Activated CD4-positive, alpha-beta T cell treated with anti-CD3 and anti-CD28 coated beads for 1 hour (primary cell): ENCODE measurements at places on chromosomes 6 and 20.

- DNase-seq: no peak
Observed at GRCh38 chr6:162109480-162110050, 618.0 kb downstream of the PRKN start.

DNA sequence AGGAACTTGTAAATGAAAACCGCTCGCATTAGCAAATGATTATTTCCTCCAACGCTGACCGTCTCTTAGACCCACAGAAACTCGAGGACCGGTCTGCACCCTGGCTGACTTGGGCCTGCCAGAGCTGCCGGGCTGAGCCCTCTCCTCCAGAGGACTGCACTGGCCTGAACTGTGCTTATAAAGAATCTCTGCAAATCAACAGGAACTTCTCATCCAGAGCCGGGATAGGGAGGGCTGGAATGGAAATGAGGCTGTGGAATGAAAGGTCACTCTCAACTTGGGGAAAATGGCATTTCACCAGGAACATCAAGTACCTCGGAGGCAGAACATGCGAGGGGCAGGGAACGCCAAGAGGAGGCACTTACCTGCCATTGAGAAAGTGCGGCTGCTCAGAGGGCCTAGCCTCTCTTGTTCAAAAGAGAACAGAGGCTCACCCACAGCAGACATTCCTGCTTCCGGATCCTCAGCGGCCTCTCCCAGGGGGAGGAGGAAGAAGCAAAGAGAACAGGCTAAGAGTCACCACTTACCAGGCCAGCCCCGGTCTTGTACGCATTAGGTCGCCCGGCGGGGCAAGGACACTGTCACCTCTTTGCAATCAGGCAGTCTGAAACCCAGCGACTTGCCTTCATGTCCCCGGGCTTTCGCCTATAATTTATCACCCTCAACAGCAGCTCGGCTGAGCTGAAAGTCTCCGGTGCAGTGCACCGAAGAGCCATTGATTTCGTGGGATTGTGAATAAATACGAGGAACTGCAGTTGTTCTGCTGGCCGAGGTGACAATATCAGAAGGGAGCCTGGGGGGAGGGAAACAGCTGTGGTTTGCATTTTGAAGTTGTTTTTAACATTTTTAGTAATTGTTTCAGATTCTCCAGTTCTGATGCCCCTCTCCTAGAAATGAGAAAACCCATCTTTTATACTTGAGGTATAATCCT lies 37.6 kb downstream of the ZMYND8 start:
- no peak for DNase-seq

DNA sequence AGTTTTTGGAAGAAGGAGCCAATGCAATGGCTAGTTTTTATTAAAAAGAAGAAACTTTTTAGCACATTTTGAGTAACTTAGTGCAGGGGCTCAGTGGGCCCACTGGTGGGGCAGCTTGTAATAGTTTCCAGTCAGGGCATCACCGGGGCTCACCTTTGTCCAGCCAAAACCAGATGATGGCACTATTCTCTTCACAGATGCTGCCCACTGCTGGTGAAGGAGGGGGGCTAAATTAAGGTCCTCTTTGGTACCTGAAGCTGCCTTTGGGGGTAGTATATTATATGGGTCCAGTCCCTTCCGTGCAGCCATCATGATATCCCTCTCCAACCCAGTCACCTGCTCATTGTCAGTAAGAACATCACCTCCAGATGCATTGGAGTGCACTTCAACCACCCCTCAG lies 182.9 kb downstream of the PDE7B start:
- no peak for DNase-seq

DNA sequence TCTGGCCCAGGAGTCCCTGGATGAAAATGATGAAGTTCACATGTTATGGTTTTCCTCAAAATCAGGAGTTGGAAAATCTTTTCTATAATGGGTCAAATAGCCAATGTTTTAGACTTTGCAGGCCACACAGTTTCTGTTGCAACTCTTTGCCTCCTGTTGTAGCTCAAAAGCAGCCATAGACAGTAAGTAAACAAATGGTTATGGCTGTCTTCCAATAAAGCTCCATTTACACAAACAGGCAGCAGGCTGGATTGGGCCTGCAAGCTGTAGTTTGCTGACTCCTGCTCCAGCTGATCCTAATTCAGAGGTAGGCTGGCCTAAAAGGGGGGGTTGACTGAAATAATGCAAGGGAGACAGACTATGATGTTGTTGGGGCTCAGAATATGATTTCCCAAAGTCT lies 33.0 kb downstream of the METTL24 start:
- DNase-seq: no peak

DNA sequence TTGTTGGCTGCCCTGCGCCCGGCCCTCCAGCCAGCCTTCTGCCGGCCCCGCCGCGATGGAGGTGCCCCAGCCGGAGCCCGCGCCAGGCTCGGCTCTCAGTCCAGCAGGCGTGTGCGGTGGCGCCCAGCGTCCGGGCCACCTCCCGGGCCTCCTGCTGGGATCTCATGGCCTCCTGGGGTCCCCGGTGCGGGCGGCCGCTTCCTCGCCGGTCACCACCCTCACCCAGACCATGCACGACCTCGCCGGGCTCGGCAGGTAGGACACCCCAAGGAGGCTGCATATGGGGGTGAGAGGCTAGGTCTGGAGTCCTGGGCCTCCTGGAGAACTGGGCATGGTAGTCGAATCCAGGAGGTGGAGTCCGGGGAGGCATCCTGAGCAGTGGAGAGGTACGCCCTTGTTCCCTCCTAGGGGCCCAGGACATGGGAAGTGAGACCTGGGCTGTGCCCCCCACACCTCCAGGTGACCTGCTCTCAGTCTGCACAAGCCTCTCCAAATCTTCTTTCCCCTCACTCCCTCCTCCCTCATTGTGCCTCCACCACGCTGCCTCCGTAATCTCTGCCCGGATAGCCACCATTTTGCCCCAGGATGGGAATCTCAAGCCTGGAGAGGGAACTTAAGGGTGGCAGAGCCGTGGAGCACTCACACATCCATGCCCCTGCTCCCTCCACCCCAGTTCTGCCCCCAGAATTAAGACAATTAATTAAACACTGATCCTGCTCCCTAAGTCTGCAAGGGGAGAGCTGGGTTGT lies 541 bp downstream of the CDC25B start:
- DNase-seq: no peak

DNA sequence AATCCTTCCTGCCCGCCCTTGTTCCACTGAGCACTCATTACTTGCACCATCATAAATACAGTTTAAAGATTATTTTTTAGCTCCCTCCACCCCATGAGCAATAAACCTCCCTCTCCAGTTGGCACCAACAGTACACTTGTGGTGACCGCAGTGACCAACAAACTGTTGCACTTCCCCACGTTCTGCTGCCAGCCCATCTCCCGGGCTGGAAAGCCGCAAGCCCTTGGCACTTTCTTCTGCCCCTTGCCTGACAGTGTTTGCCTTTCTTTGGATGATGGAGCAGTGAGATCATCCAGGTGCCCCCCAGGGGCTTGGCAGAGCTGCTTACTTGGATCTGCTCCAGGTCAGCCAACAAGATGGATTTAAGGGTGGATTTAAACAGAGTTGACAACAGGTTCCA lies 21.6 kb downstream of the KCNB1 start:
- no peak for DNase-seq

- DNase-seq: no peak
Observed at GRCh38 chr6:104186831-104187230, 672.9 kb downstream of the HACE1 start.

- no peak for DNase-seq
Observed at GRCh38 chr6:168619560-168620314, 178.8 kb downstream of the SMOC2 start.

GRCh38 chr6:80690551-80691131 lies 584.2 kb downstream of the BCKDHB start:
- no peak for DNase-seq

DNA sequence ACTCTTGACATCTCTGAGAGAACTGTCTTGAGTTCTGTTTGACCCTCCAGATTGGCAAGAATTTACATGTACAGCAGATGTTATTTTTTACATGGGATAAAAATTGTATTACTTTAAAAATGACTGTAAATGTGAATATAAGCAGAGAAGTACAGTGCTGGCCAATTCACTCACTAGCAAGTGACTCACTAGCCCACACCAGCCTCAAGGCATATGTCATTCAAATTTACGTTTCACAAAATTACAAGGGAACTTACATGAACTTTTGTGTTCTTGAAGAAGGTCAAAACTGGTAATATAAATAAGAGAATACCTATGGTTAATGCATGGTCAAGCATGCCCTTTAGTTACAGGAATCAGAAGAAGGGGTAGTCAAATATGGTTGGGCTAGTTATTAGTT lies 54.0 kb upstream of the HMGCLL1 start:
- no peak for DNase-seq

DNA sequence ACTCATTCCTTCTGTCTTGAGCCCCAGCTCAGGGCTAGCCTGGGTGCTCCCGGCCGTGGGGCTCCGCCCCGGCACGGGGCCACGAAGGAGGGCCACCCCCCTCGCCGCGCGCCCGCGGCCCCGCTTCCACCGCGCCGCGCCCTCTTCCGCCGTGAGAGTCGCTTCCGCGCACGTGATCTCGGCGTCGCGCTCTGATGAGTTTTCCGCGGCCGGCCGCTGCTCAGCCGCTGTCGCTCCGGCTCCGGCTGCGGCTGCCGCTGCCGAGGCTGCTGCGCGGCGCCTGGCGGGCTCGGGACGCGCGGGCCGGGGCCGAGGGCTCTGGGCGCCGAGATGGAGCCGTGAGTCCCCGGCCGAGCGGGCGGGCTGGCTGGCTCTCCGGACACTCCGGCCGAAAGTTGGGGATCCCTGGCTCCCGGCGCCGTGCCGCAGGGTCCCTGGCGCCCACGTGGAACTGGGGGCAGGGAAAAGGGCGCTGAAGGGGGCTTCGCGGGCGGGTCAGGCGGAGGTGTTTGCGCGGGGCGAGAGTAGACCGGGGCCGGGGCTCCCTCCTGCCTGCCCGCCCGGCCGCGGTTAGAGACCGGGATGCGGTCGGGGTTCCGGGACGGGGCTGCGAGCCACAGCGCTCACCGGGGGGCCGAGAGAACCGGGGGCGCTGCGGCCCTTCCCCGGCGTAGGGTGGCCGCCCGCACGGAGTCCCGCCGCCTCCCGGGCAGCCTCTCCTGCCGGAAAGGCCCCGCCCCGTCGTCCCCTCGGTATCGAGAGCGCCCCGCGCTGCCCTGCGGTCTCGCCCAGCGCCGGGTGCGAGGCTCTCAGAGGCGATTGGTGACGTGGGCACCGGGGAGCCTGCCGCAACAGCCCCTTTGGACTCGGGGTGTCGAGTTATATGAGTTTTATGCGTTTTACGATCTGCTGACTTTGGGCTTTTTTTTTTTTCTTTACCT lies at the start of gene TMEM181:
TMEM181 (plus strand) TSS at position 197 of the 941 bp plus-strand sequence; CDS start at position 331, 134 bp downstream.
- peak; percentile 85 for DNase-seq

DNA sequence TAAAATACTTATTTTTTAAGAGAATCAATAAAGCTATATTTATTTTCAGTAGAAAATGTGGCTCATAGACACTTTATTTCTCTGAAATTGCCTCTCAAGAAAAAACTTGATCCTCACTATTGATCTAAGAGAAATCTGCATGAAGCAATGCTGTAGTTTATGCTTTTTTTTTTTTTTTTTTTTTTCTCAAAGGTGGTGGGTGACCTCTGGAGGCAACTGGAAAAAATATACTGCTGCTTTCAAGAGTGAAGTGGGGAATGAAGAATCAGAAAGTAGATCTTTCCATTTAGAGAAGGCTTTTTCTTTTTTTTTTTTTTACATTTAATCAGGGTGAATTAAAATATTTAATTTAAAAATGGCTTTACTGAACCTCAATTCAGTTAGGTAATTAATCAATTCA lies 169.3 kb downstream of the SLC16A10 start:
- DNase-seq: no peak

- no peak for DNase-seq
Observed at GRCh38 chr6:140203661-140204147, 829.3 kb upstream of the CITED2 start.

DNA sequence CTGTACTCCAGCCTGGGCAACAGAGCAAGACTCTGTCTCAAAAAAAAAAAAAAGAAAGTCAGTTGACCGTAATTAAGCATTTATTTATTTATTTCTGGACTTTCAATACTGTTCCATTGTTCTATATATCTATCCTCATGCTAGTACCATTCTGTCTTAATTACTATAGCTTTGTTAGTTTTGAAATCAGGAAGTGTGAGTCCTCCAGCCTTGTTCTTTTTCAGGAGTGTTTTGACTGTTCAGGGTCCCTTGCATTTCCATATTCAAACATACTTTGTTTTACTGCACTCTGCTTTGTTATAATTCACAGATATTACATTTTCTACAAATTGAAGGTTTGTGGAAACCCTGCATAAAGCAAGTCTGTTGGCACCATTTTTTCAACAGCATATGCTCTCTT lies 36.7 kb upstream of the ASXL1 start:
- no peak for DNase-seq

- DNase-seq: no peak
Observed at GRCh38 chr6:39169448-39170344, 54.7 kb upstream of the SAYSD1 start.

GRCh38 chr6:134436281-134436815 lies 118.4 kb upstream of the SGK1 start:
- peak; percentile 40 for DNase-seq

- DNase-seq: peak; percentile 25
Observed at GRCh38 chr20:11890331-11891076, 27.2 kb upstream of the BTBD3 start.

DNA sequence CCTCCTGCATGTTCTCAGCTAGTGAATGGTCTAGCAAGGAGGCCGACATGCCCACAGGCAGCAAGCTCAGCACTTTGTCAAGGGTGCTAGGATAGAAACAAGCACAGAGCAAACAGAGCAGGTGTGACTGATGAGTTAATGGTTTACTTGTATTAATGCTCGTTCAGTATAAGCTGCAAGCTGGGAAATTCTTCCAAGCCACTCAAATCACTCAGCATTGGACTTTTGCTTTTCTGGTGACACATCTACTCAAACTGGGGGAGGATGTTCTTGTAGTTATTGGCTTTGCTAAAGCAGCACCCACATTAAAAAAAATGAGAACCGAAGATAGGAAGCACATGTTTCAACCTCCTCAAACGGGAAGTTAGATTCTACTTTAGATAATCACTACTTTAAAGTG lies 43.1 kb upstream of the NEDD9 start:
- DNase-seq: no peak

DNA sequence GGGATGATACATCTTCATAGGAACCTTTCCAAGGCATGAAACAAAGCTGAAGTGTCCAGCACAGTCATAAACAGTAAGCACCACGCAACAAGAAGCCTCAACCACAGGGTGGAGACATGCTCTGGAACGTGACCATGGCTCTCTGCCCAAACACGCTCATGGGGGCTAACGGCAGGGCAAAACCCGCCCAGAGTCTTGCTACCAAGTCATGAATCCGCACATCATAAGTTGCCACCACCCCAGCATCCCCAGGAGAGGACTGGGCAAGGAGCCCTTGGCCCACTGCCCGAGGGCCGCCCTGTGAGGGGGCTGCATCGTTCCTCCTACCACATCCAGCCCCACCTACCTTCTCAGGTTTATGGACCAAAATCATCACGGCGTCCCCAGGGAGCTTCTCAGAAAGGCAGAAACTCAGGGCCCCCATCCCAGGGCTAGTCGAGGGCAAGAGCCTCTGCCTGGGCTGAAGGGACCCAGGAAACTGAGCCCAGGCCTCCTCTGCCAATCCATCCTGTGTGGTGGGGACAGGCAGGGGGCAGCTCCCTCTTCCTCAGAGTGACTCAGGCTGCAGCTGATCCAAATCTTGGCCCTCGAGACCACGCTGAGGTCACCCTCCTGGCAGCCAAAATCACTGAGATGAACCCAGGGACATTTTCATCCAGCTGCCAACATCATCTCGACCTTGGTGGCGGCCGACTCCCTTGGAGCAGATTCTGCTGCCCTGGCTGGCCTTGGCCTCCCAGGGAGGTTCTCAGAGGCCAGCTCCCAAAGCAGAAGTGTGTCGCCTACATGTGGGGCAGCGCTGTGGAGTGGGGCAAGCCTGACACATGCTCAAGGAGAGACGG lies 42.6 kb downstream of the BMP7 start:
- DNase-seq: no peak

- DNase-seq: no peak
Observed at GRCh38 chr20:34571753-34572152, 13.2 kb downstream of the MAP1LC3A start.
